ENCODE measurements at places on chromosomes 16 and 17.

- no peak for DNase-seq
These were observed 166.2 kb upstream of the KCNJ16 start for GRCh38 chr17:69908626-69909368.

DNA sequence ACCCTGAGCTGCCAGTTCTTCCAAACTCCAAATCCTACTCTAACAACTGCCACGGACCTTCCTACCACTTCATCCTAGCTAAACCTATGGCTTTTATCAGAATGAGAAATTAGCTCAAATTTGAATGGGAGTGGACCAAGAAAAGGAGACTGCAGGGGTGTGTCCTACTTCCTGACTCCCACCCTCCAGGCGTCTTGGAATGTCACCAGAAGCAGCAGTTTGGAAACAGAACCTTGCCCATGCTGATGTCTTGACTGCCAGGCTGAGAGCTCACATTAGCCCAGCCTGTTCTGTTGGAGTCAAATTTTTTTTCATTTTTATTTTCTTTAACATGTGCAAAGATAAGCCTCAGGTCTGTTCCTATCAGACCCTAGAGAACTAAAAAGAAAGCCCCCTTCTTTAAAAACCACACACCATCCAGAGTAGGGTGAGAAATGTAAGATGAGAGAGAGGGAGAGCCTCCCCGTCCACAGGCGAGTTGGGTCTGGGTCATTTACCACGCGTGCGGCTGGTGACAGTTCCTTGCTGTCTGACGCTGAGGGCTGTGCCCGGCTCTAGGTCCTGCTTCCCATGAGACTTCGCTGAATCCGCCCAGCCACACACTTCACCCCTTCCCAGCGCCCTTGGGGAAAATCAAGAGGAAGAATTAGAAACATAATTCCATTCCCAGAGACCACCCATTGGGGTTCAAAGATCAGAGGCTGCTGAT, 54.3 kb downstream of the WNT3 start:
- DNase-seq = no peak

GRCh38 chr16:55488306-55488705, 9.3 kb downstream of the MMP2 start:
- no peak for DNase-seq

DNA sequence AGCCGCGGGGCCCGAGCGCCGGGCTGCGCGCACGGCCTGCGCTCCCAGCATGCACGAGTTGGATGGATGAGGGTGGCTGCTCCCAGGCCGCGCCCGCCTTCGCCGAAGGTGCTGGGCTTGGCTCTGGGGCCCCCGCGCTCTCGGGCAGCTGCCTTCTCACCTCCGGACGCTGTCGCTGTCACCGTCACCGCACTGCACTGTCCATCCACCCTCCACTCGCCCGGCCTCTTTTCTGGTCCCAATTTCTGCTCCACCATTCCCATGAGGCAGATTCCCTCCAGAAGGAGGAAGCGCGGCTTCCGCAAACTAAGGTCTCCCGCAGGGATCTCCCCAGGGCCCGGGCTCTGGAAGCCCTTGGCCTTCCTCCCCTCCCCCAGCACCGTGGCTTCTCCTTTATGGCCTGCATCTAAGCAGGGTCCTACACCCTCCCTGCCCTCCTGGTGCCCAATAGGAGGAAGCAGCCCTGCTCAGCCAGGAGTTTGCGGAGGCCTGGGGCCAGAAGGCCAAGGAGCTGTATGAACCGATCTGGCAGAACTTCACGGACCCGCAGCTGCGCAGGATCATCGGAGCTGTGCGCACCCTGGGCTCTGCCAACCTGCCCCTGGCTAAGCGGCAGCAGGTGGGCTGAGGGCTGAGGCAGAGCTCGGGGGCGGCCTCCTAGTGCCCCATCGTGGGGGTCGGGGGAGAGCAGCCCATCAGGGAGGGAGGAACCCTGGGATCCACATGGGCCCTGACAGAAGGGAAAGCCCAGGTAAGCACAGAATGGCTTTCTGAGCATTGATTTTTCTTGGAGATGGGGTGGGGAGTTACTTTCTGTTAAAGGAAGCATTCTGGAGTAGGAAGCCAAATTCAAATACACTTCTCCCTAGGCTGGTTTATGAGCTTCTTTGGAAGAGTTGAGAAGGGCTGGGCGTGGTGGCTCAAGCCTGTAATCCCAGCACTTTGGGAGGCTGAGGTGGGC, 899 bp downstream of the ACE start:
- DNase-seq = no peak

Measured in stimulated activated CD4-positive, alpha-beta T cell treated with anti-CD3 and anti-CD28 coated beads, Interleukin-1b, Interleukin-23, amount 100 ng/mL, for 24 hours (primary cell).